ENCODE measurements at places on chromosomes 6 and 20.

- DNase-seq: no peak
These were observed 70.8 kb upstream of the RIPOR2 start for GRCh38 chr6:25006565-25007001.

GRCh38 chr6:43943099-43943766, 173.2 kb downstream of the VEGFA start:
- no peak for DNase-seq

- no peak for DNase-seq
These were observed 83.2 kb downstream of the GCLC start for GRCh38 chr6:53461696-53462095.

- no peak for DNase-seq
These were observed 22.2 kb upstream of the MRGBP start for GRCh38 chr20:62773845-62774714.

- peak; percentile 65 for DNase-seq
These were observed 27.6 kb upstream of the NFATC2 start for GRCh38 chr20:51569815-51570738.

DNA sequence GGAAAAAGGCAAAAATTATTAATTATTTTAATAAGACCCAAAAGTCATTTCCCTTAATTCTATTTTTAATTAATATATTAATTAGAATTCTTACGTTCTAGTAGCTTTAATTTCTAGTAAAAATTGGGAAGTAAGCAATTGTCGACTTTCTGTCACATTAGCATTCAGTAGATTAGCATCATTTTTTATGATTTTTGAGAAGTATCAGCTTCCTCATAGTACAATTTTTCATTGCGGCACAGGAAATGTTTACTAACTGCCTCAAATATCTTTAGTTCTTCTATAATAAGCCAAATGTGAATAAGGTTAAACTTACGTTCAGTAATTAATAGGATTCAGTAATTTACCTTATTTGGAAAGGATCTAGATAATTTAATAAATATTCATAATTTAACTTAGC, 687.4 kb downstream of the EPM2A start:
- DNase-seq: no peak

- no peak for DNase-seq
These were observed 37.0 kb downstream of the NDUFAF5 start for GRCh38 chr20:13821876-13822275.

Data from heart right ventricle (tissue), 16 donors.